ENCODE measurements at places on chromosomes 11 and 22.

GRCh38 chr22:20889025-20889704 lies 28.0 kb upstream of the CRKL start:
- DNase-seq: no peak

GRCh38 chr22:41237707-41238569 lies 2.8 kb downstream of the CHADL start:
- DNase-seq: peak; percentile 83

GRCh38 chr11:115869780-115870431 lies 365.7 kb upstream of the CADM1 start:
- DNase-seq: peak; percentile 30

DNA sequence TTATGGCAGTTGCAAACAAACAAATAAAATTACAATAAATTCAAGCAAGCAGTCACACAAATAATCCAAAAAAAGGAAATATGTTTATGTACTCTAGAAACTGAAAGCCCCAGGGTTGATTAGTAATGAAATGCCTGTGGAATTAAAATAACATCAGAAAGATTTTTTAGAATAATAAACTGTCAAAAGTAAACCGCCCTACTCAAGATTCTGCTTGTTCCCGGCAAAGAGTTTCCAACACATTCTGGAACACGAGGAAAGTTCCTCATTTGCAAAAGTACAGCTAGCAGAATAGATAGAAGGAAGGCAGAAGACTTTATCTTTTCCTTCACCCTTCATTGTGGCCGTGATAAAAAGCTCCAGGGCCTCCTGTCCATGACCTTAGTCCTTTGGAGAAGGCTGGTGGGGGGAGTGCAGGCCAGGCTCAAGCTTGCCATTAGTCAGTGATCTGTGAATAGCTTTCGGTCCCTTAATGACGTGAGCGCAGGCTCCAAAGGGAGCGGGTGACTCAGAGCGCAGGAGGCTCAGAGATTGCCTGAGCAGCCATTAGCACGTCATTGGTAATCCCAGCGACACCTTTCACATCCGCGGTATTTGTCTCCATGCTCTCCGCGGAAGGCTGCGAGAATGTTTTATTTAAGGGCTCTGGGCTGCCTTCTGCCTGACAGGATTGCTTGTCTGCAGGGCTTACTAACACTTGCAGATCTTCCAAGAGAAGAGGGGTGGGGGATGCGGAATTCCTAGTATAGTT lies 458.3 kb downstream of the METTL15 start:
- peak; percentile 25 for DNase-seq

DNA sequence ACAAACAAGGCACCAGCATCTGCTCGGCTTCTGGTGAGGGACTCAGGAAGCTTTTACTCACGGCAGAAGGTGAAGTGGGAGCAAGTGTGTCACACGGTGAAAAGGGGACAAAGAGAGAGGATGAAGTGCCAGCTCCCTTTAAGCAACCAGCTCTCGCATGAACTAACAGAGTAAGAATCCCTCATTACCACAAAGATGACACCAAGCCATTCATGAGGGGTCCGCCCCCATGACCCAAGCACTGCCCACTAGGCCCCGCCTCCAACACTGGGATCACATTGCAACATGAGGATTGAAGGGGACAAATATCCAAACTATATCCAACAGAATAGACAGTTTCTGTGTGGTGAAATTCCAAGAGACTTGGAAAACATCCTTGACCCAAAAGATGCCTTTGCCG lies 198.2 kb upstream of the POU2AF2 start:
- no peak for DNase-seq

DNA sequence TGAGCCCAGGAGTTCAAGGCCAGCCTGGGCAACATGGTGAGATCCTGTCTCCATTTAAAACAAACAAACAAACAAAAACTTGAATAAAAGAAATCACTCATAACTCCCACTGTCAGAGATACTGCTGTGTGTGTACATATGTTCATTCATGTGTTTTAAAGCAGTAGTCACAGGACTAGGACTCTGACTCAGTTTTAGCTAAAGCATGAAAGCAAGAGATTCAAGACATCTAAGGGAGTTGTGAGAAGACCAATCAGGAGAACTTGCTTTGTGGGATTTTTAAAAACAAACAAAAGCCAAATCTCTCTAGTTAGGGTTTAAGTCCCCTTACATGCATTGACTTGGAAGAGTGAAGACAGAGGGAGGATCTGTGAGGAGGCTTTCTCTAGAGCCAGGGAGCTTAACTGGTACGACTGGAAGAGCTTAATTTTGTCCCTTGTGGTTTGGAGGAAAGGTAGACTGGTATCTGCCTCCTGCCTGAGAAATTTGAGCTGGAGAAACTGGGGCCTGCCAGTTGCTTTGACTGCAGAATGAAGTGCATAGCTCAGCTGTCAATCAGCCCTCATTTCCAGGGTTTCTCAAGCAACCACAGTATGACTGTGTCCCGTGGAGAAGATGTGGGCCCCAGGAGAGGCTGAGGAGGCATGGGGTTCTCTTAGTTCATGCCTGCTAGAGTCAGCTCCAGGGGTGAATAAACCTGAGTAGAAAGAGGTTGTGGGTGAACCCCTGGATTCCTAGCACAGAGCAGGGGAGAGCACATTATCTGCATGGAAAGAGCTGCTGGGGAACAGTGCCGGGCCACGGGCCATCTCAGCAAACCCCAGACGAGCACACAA lies 30.6 kb downstream of the EXPH5 start:
- no peak for DNase-seq

- DNase-seq: no peak
These were observed 61.7 kb downstream of the NAV2 start for GRCh38 chr11:19774329-19774728.

DNA sequence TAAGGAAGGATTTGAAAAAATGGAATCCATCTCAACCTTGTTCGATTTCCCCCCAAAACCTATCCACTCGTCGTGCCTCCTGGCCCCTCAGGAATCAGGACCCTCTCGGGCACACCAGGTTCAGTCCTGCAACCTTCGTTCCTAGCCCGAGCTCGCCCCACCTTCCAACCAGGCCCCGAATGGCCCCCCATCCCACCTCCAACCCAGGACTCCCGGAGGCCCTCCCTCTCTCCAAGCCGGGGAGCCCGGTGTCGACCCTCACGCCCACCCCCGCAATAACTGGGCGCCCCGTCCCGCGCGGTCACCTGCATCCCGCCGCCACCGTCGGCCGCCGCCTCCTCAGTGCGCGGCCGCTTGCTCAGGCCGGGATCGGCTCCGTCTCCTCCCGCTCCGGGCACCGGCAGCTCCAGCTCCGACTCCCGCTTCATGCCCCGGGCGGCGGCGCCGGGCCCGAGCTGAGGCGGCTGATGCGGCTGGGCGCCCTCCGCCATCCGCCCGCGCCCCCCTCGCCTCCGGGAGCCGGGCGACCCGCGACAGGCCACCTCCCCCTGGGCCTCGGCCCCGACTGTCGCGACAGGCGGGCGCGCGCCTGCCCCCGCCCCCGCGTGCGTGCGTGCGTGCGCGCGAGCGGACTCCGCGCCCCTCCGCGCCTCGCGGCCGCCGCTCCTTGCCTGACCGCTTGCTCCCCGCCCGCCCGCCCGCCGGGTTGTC lies 534 bp downstream of the RBFOX2 start:
- DNase-seq: peak; percentile 32

- no peak for DNase-seq
These were observed 811.1 kb upstream of the RAG2 start for GRCh38 chr11:37409124-37409523.

DNA sequence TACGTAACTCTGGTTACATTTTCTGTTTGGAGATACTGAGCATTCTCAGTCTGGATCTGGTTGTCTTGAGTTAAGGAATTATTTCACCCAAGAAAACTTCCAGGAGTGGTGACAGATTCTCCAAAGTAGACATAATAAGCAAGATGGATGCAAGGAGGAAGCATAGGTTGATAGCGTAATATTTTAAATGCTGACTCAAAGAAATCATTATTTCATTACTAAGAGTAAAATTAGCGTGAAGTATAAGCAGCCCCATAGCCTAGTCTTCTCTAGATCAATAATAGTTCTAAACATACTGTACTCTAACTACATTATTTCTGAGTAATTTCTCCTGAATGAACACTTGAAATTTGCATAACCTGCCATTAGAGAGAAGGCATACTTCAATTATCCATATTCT lies 57.5 kb upstream of the MS4A8 start:
- no peak for DNase-seq

- no peak for DNase-seq
These were observed 101.0 kb downstream of the USP35 start for GRCh38 chr11:78289552-78290292.

- DNase-seq: no peak
These were observed 217.9 kb downstream of the TMEM135 start for GRCh38 chr11:87255589-87255988.

GRCh38 chr11:24609192-24610119 lies 112.6 kb downstream of the LUZP2 start:
- no peak for DNase-seq

- no peak for DNase-seq
These were observed 458.5 kb upstream of the CCDC90B start for GRCh38 chr11:83744620-83745192.

DNA sequence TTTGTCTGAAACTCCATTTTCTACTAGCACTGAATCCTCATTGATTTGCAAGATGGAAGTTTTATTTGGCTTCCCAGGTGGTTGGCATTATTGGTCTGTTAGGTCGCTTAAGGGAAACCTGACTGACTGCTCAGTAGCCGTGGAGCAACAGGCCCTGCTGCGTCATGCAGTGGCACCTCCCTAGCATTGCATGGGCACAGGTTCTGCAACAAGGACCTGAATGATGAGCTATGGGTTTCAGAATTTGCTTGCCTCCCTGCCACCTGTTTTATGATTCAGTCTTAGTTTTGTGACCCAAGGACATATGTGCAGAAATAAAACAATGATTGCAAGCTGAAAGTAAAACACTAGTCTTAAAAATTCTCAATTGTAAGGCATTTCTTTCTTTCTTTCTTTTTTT lies 128.5 kb downstream of the SLC1A2 start:
- no peak for DNase-seq

DNA sequence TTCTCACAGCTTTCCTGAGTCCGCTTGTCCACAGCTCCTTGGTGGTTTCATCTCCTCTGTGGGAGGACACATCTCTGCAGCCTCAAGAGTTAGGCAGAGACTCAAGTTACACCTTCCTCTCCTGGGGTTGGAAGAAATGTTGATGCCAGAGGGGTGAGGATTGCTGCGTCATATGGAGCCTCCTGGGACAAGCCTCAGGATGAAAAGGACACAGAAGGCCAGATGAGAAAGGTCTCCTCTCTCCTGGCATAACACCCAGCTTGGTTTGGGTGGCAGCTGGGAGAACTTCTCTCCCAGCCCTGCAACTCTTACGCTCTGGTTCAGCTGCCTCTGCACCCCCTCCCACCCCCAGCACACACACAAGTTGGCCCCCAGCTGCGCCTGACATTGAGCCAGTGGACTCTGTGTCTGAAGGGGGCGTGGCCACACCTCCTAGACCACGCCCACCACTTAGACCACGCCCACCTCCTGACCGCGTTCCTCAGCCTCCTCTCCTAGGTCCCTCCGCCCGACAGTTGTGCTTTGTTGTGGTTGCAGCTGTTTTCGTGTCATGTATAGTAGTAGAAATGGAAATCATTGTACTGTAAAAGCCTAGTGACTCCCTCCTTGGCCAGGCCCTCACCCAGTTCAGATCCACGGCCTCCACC lies 11.7 kb downstream of the RASD2 start:
- DNase-seq: no peak

DNA sequence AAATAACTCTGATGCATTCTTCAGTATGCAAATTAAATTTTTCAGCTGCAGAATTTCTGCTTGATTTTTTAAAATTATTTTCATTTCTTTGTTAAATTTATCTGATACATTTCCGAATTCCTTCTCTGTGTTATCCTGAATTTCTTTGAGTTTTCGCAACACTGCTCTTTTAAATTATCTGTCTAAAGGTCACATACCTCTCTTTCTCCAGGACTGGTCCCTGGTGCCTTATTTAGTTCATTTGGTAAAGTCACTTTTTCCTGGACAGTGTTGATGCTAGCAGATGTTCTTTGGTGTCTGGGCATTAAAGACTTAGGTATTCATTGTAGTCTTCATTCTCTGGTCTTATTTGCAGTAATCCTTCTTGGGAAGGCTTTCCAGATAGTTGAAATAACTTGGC lies 577.4 kb upstream of the LUZP2 start:
- DNase-seq: no peak

DNA sequence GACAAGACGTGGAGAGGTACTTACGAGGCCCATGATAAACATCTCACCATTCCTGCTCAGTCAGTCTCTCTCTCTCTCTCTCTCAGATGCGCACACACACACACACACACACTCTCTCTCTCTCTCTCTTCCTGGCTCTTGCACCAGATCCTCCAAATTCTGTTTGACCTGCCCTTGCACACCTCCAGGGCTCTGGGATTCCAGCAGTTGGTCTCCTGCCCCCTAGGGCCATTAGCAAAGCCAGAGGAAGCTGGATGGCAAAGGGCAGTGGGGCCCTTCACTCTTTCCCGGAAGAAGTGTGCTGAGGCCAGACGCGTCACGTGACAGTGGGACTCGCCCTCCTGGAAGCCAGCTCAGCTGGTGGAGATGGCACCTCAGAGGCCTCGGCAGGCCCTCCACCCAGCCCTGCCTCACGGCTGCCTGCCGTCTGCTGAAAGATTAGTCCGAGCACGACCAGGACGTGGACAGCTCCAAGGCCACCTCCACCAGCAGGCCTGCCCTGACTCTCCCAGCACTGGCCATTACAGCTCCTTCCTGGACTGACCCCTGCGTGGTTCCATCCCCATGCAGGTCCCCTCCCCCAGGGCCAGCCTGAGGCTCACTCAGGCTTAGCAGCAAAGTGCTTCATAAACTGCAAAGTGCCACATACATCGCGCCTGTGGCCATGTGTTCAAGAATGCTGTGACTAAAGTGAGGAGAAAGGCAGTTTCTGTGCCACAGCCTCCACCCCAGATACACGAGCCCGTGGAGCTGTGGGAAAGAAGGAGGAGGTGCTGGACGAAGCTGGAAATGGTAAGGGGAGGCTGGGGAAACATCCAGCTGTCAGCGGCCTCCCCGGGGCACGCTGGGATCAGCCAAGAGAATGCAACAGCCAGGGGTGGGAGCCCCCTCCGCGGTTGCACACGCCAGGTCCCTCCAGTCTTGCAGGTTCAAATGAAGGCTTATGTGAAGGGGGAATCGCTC lies 3.7 kb downstream of the PDGFB start:
- DNase-seq: peak; percentile 78

- peak; percentile 37 for DNase-seq
These were observed 8.8 kb downstream of the OSBPL5 start for GRCh38 chr11:3156282-3156660.

DNA sequence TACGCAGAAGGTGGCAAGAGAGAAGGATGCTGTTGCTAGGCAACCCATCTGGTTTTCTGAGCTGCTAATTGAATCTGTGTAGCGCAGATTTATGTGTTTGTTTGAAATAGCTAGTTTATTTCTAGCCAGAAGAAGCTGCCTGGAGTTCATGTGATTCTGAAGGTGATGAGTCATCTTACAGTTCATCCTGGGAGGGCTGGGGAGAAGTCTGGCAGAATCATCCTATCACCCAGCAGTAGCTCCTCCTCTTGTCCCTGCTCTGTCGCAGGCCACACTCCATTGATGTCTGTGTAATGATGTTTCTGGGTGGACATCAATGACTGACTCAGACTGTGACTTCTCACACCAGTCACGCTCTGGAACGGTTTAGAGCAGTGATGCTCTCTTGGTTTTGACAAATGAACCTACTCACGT lies 4.8 kb upstream of the FBXO7 start:
- DNase-seq: no peak
